ENCODE measurements at places on chromosomes 1 and 21.

- no peak for DNase-seq
These were observed 11.3 kb downstream of the LDLRAD2 start for GRCh38 chr1:21823206-21823979.

DNA sequence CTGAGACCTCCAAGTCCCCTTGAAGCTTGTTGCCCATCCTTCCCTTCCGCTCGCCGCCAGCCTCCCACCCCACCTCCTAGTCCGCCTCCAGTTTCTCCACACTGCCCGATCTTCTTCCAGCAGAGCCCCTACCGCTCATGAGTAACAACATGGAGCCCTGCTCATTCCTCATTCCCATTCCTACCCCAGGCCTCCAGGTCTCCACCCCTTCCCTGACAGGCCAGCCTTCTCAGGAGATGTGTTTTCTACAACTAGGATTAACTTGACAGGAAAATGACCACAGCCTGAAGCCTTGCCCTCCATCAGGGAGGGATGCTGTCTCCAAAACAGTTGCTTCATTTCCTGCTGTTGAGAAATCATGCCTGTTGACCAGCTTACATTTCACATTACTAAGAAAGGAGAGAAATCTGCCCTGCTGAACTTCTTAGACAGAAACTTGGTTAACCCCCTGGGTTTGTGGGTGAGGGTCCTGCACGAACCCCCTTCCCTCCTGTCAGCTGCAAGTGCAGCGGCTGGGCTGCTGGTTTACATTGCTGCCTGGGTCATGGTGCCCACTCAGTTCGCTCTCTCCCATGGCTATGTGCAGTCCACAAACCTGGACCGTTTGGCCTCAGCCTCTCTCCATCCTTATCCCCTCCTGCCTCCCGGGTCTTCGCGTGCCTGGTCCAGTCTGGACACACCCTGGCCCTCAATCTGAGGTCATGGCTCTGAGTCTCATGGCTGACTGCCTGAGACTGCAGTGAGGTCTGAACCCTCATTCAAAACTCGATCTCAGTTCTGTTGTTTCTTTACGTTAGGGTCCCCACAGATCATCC is 16.1 kb upstream of the CHI3L1 start:
- DNase-seq: no peak

DNA sequence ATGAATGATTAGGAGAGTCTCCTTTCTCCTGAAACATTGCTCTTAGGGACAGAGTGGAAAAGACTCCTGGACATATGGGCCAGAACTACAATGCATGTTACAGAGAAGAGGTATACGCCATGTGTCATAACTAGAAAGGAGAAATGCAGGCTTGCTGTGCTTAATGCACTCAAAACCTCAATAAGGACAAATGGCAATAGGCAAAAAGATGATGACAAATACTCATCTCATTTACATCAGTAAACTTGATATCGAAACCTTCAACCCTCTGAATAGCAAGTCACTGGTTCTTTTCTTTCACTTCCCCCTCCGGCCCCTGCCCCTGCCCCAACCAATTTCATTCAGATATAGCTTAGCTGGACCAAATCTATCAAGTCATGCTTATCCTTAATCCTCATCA is 1.9 kb upstream of the GPR88 start:
- DNase-seq: peak; percentile 34

DNA sequence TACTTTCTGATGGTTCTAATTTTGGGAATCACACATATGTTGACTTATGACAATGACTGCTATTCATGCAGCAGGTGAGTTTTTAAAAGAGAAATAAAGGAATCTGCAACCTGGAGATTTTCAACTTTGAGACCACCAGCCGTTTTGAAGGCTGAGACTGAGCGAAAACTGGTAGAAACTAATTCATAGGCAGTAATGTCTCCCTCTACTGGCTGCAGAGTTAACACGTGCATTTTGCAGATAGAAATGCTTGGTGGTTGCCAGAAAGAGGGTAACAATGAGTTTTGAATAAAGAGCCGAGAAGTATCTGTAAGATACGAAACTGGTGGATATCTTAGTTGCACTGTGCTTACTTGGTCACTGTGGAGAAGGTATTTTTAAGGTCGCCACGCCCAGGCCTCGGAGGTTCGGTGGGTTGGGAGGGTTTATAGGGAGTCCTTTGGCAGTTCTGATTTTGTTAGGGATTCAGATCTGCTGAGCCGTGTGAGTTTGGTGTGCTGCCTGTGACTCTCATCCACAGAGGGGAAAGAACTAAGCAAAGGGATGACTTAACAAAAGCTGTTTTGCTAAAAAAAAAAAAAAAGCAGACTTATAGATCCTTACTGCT is 83.0 kb downstream of the RYR2 start:
- DNase-seq: peak; percentile 3

DNA sequence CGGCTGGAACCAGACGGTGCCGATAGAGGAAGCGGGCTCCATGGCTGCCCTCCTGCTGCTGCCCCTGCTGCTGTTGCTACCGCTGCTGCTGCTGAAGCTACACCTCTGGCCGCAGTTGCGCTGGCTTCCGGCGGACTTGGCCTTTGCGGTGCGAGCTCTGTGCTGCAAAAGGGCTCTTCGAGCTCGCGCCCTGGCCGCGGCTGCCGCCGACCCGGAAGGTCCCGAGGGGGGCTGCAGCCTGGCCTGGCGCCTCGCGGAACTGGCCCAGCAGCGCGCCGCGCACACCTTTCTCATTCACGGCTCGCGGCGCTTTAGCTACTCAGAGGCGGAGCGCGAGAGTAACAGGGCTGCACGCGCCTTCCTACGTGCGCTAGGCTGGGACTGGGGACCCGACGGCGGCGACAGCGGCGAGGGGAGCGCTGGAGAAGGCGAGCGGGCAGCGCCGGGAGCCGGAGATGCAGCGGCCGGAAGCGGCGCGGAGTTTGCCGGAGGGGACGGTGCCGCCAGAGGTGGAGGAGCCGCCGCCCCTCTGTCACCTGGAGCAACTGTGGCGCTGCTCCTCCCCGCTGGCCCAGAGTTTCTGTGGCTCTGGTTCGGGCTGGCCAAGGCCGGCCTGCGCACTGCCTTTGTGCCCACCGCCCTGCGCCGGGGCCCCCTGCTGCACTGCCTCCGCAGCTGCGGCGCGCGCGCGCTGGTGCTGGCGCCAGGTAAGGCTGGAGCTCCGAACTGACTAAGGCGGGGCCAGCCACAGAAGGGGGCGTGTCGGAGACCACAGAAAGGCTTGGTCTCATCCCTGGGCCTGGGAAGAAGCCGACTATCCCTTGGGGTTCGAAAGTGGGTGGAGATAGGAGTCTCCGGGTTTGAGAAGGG is 486 bp downstream of the SLC27A3 start:
- DNase-seq: peak; percentile 73

- DNase-seq: peak; percentile 34
These were observed 89.3 kb downstream of the ITPKB start for GRCh38 chr1:226649780-226650179.

DNA sequence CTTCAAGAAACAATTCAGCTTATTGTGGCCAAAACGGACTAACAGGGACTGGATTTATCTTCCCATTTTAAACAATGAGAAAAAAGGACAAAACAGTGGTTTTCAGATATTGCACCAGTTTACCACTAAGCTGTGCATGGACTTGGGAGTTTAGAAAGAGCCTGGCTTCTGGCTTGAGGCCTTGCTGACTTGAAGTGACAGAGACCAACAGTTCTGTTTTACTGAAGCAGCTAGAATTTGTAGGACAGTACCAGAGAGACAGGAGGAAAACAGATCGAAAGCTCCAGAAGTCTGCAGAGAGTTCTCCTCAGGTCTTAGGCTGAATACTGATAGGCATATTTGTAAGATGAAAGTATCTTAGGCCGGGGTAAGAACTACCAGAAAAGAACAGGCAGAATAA is 20.5 kb downstream of the FCRL4 start:
- no peak for DNase-seq

DNA sequence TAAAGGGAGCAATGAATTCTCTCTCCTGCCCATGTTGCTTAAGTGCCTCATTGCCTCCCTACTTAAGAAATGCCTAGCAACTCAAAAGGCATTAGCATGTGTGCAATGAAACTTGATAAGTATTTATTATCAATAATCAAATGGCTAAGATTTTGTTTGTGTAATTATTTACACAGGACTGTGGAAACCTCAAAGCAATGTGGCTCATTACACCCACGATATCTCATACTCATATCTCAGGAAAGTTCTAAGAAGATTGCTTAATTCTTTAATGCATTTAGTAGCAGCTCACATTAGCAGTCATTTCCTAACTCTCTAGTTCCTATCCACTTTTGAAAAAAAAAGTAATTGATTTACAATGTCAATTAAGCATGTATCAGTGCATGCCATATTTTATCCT is 253.3 kb downstream of the DUSP10 start:
- DNase-seq: no peak

DNA sequence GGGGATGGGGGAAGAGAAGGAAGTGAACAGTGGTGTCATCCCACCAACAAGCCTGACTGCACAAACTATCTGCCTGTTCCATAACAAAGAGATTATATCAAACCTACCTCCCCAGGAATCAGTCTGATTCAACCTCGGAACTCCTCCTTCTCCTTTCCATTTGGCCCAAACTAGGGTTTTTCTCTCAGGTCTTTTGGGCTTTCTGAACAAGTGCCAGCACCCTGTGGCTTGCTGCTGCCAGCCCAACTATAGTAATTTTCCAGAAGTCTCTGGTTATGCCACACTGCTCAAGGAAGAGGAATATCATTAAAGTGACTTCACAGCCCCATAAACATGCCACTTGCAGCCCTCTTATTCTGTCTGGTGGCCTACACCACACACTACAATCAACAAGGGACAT is 70.5 kb downstream of the RGS7 start:
- no peak for DNase-seq

DNA sequence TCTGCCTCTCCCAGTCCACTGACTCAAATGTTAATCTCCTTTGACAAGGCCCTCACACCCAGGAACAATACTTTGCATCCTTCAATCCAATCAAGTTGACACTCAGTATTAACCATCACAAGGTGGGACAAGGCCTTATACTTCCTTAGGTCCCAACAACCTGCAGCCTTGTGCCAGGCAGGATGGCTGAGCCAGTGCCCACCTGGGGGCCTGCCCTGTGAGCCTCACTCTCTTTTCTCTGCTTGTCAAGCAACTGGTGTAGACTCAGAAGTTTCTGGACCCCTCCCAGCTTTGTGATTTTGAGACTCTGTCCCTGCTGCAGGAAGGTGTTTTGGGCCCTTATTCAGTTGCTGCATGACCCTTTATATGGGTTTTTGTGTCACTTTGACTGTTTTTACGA is 310.0 kb upstream of the C1orf174 start:
- no peak for DNase-seq

- DNase-seq: no peak
These were observed 84.9 kb downstream of the ITPKB start for GRCh38 chr1:226654046-226654667.

- no peak for DNase-seq
These were observed 54.2 kb downstream of the MIGA1 start for GRCh38 chr1:77833521-77834100.

DNA sequence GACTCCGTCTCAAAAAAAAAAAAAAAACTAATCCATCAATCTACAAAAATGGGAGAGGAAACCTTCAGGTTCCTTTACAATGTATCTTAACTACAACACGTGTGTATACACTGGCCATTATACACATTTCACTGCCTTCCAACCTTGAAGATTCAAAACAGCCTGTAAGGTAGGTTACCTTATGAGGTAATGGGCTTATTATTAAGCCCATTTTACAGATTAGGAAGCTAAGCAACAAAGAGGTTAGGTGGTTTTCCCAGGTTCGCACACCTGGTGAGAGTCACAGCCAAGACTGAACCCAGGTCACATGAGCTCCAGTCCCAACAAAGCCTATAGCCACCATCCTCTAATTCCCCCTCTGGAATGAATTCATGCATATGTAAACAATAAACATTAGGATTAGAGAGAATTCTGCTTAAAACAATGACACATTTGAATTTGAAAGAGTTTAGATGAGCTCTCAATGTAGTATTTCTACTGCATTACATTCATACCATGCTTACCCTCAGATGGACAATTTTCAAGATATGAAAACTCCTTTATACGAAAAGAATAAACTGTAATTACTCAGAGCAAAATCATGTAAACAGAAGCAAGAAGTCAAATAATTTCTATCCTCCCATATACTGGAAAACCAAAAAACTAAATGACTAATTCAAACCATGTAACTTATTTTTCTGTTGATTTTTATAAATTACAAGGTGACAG is 54.8 kb downstream of the EIF4G3 start:
- no peak for DNase-seq

DNA sequence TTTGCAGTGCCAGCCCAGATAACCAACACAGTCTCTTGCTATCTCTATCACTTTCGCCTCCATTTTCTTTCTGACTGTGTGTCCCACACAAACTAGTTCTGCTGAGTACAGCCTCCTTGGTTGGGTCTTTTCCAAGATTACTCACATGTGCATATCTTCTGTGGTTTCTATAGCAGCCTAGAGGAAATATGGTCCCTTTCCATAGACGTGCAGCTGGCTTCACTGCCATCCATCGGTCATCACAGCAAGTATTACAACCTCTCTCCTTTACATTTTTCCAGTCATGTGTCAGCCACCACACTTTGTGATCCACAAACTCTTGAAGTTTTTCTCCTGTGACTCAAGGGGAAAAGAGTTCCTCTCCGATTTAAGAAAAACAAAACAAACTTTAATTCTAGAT is 893.4 kb upstream of the ADGRL4 start:
- DNase-seq: no peak

DNA sequence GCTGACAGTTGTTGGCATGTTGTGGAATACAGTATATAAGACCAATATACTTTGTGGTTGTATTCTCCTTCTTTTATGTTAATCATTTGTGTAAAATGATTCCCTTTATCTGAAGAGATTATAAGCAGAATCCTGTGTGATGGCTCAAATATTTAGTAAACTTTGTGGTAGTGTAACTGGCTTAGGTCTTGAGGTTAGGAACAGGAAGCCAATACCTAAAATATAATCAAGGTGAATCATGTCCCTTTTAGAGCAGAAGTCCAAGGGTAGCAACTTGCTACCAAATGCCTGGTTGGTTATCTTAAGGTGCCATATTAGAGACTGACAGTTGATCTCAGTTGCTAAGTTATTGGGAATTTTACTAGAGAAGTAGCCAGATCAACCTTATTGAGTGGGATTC is 398.5 kb upstream of the ADAMTS5 start:
- no peak for DNase-seq

GRCh38 chr1:154972517-154973343 is 1.8 kb upstream of the CKS1B start:
- no peak for DNase-seq

DNA sequence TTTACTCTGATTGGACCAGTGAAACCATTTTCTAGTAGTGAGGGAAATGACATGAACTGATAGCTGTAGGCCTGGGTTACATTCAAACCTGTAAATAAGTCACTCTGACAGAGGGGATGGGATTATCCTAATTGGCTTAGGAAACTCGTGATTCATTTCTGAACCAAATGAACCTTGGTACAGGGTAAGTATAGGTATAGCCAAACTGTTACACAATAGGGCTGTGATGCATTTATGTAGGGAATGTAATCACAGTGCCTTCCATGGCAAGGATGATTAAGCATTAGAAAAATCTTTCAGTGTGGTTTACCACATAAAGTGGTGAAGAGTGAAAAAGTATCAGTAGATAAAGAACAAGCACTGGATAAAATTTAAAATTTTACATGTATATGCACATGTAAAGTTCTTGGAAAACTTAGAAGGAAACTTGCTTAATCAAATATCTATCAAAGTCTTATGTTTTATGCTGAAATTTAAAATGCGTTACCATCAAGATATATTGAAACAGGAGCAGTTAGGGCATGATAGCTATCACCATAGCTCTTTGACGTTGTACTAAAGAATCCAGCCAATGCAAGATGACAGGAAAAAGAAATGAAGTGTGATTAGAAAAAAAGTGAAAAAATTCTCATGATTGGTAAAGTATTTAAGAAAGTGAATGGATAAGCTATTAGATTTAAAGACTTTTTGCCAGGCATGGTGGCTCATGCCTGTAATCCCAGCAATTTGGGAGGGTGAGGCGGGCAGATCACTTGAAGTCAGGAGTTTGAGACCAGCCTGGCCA is 63.0 kb downstream of the RABGAP1L start:
- DNase-seq: peak; percentile 65
